ENCODE measurements at places on chromosomes 7 and 10.

DNA sequence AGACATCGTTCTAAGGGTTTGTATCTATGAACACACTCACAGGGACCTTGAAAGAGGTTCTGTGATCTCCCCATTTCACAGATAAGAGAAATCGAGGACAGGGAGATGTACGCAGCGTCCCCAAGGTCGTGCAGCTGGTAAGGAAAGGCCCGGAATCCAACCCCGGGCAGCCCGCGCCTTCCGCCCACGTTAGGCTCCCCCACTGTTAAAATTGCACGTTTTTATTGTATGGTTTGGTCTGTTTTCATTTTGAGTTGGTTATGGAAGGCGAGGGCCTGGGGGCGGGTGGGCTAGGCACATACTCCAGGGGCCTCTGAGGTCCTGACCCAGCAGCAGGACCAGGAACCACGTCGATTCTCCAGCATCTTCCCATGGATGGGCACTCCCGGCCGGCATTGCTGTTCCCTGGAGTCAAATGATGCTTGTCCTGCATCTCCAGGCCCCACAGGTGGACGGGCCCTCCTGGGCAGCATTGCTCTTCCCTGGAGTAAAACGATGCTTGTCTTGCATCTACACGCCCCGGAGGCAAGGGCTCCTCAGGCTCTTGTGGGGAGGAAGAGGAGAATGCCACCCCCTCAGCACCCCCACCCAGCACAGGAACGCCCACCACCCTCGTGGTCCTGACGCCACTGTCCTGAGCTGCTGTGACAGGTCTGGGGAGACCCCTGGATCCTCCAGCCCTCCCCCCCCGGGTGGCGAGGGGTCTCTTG, 65.9 kb downstream of the PDGFA start:
- no peak for DNase-seq

GRCh38 chr7:23306936-23307521, 7.9 kb downstream of the MALSU1 start:
- no peak for DNase-seq

DNA sequence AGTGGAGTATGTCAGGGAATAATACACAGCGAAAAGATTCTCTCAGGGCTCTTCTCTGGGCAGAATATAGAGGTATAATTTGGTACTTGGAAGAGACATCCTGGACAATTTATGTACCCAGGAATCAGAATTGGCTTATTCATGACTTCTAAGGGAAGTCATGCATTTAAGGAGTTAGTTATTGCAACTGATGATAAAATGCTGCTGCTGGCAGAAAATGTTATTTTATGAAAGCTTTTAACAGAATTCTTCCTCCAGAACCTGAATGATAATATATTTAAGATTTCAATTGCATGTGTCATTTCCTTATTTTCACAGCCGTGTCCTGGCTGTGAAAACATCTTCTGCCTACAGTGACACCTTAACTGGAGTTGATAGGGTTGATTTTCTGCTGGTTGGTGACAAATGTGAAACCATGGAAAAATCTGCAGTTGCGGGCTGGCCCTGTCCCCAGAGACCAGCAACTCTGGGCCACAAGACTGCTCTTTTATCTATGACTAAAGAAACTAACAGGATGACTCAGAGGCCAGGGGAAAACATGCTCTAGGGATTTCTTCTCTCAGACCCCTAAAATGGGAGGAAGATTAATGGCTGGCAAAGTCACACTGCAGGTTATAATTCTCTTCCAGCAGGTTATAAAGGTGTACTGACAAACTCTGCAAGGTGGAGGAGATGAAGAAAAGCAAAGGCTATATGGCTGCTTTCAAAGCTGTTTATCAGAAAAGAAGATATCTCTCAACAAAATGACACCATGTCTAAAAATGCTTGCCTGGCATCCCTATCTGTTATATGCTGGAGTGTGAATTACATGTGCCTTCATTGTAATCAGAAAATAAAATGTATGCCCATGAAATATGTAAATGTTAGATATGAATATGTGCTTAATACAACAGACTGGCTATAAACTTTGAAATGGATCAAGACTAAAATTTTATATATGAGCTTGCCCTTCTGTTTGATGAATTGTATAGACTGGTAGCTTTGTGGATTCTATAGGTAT, 12.1 kb upstream of the TRUB1 start:
- peak; percentile 12 for DNase-seq

- no peak for DNase-seq
Observed at GRCh38 chr7:99267481-99267840, 5.2 kb upstream of the MYH16 start.

GRCh38 chr10:121519901-121520493, 78.2 kb downstream of the FGFR2 start:
- no peak for DNase-seq

GRCh38 chr7:141649137-141649864, 52.7 kb downstream of the DENND11 start:
- no peak for DNase-seq

GRCh38 chr10:3906511-3907111, 121.6 kb upstream of the KLF6 start:
- no peak for DNase-seq

DNA sequence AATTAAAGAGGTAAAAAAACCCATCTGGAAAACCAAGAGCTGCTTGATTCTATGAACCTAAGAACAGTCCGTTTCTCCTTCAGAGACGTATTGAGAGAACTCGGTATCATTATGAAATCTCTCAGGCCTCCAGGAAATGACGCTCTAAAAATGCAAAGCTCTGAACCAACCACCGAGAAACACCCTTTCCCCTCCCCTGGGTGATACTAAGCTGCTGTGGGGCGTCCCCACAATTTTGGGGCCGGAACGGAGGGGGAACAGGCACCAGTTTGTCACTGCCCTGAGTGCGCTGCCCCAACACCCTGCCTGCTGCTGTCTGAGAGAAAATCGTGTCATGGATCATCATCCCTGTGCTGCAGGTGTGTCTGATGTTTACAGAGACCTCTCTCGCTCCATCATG, 509.5 kb downstream of the DNAJB6 start:
- DNase-seq: no peak

DNA sequence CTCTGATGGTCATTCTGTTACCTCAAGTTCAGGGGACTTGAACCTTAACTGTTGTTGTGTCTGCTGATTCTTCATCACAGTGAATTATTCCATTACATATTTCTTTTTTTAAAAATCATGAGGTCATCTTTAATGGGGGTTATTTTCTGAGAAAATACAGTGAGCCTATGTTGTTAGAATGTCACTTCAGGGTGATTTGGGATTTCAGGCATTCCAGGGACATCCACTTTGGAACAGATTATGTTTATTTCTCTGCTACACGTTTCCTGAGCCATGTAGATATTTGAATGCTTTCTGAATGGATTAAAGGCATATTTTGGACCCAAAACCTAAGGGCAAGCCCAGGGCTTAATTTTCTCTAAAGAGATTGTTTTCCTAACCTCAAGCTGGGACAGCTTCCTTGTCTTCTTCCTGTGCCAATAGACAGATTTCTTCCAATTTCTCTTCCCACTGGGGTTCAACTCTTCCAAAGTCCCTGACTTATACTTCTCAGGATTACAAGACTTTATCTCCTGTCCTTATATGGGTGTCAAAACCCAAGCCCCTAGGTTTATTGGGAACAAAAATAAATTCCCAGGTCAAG, 271.7 kb downstream of the ARHGAP12 start:
- DNase-seq: no peak

- no peak for DNase-seq
Observed at GRCh38 chr7:6395898-6396595, 51.7 kb downstream of the DAGLB start.

DNA sequence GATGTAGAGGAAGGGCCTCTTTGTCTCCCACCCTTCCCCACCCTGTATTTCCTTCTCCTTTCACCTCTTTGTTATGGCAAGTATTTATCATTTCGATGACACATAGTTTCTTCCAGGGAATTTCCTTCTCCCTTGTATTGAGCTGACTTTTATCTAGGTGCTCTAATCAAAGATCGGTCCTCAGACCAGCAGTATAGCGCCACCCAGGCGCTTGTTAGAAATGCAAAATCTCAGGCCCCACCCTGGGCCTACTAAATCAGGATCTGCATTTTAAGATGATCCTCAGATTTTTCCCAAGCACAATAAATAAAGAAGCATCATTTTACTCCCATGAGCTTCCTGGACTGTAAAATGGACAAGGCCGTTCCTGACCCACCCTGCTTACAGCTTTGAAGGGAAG, 12.0 kb upstream of the GOT1 start:
- DNase-seq: no peak

GRCh38 chr10:26544932-26545331, 106.8 kb downstream of the APBB1IP start:
- no peak for DNase-seq

- no peak for DNase-seq
Observed at GRCh38 chr10:124049484-124049883, 43.9 kb downstream of the CHST15 start.

DNA sequence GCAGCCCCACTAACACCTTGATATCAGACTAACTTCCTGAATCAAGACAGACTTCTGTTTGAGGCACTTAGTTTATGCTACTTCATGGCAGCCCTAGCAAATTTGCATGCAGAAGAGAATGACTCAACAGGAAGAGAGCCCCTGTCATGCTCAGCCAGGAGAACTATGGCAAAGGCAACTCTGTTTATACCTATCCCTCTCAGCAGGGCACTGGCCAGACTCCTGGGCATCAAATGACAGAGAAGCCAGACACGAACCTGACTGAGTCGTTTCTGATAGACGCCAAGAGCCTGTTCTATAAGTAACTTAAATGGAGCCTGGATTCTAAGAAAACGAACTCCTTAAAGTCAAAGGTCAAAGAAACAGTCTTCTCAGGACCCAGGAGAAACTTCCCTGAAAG, 50.9 kb upstream of the UNC5B start:
- DNase-seq: no peak

- no peak for DNase-seq
Observed at GRCh38 chr10:129193148-129193547, 273.9 kb upstream of the MGMT start.

DNA sequence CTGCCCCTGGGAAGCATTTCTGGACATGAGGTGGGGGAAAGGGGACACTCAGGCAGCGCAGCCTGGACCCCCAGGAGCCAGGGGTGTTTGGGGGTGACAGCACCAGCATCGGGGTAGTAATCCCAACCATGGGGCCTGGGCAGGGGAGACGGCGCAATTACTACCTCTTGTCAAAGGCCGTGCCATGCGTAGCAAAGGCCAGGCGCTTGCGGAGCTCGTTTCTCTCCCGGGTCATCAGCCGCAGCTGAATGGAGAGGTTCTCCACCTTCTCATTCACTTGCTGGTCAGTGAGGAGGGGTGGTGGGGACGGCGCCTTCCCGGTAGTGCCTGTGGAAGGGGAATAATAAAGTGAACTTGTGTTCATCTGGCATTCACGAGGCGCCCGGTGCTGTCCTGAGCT, 70.0 kb downstream of the DLG5 start:
- DNase-seq: no peak

DNA sequence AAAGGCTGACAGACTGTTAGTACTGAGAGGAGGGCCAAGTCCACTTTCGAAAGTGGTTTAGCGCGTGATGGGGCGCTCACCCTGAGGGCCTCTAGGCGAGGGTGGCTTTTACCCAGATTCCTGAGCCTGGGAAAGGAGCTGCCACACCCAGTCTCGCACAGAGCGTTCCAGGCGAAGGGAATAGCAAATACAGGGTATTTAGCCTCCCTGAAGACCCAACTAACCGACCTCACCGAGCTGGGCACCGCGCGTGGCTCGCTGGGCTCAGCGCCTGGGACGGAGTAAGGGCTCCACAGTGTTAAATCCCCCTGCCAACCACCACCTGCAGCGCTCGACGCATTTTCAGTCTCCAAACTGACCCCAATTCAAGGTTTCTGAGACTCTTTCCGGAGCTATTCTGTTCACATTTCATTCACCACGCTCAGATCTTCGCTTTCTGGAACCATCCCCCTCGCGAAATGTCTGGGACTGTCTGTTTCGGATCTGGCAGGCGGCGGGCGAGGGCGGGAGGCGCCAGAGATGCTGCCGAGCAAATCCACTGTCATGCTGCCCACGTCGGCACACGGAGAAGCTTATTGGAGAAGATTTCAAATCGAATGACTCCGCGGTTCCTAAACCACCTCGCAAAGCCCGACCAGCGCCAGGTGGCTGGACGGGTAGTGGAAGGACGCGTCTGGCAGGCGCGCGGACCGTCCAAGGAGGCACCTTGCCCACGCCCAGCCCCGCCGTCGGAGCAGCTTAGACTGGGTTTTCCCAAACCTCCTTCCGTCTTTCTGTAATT, 1.4 kb upstream of the OSBPL3 start:
- DNase-seq: peak; percentile 76

- no peak for DNase-seq
Observed at GRCh38 chr7:133139350-133139749, 57.5 kb upstream of the CHCHD3 start.

GRCh38 chr7:13829914-13830900, 159.3 kb downstream of the ETV1 start:
- DNase-seq: no peak
